ENCODE measurements at places on chromosomes 2 and 18.

GRCh38 chr2:14994721-14995120 is 362.2 kb downstream of the LRATD1 start:
- no peak overlapping the region for H3K4me3 ChIP-seq
- H3K27ac ChIP-seq, result no peak overlapping the region
- H3K36me3 ChIP-seq, result no peaks in the 10 kb centered on the region
- no peak for DNase-seq

DNA sequence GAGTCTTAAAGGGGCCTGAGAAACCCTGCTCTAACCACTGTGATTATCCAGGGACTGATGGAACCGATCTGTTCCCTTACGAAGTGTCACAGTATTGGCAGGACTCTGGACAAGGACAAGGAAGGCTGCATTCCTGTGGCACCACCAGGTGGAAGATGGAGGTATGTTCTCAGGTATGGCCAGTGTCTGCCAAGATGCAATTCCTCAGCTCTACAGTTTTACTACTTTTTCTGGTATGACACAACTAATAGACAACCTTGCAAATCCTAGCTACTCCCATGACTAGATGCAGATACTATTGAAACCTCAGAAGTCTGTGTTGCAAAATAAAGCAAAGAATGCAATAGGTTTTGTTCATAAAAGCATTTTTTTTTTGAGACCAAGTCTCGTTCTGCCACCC is 14.6 kb downstream of the RAB31 start:
- DNase-seq, result no peak
- no peaks in the 10 kb centered on the region for H3K36me3 ChIP-seq
- H3K4me1 ChIP-seq, result no peaks in the 10 kb centered on the region
- H3K27me3 ChIP-seq, result peaks cover 4% of the 10 kb centered on the region

- peaks cover 30% of the 10 kb centered on the region for H3K4me1 ChIP-seq
- no peaks in the 10 kb centered on the region for H3K36me3 ChIP-seq
- peak overlapping the region; percentile 83 for H3K4me3 ChIP-seq
- H3K27ac ChIP-seq, result no peak overlapping the region
Observed at GRCh38 chr2:24047703-24048033, 477 bp upstream of the WDCP start.

GRCh38 chr2:142545036-142545435 is 332.4 kb upstream of the KYNU start:
- H3K4me3 ChIP-seq, result no peak overlapping the region
- no peaks in the 10 kb centered on the region for H3K36me3 ChIP-seq
- H3K27me3 ChIP-seq, result no peaks in the 10 kb centered on the region
- no peak for DNase-seq
- H3K27ac ChIP-seq, result no peak overlapping the region

DNA sequence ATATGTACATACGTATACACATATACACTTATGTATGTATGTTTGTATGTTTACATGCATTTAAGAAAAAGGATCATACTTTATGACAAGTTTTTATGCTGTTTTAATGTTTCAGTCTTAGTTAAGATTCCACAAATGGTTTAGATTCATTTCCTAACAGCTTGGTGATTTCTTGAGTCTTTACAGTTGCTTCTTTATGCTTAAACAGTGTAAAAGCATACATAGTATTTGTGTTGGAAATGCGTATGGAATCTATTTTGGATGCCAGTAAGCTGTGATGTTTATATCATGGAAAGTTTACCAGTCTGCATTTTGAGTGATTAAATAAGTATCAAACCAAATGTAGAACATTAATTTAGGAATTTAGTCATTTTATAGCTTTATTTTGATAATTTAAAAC is 55.4 kb downstream of the AGFG1 start:
- peaks cover 56% of the 10 kb centered on the region for H3K36me3 ChIP-seq
- H3K4me1 ChIP-seq, result no peaks in the 10 kb centered on the region
- H3K27me3 ChIP-seq, result no peaks in the 10 kb centered on the region
- DNase-seq, result no peak
- H3K27ac ChIP-seq, result no peak overlapping the region
- no peak overlapping the region for H3K4me3 ChIP-seq

- no peak overlapping the region for H3K27ac ChIP-seq
- H3K4me1 ChIP-seq, result peaks cover 2% of the 10 kb centered on the region
- no peaks in the 10 kb centered on the region for H3K36me3 ChIP-seq
- H3K4me3 ChIP-seq, result no peak overlapping the region
Observed at GRCh38 chr2:17822445-17823117, 6.3 kb downstream of the MSGN1 start.

GRCh38 chr2:216445501-216445900 is 33.2 kb downstream of the SMARCAL1 start:
- peaks cover 73% of the 10 kb centered on the region for H3K36me3 ChIP-seq
- DNase-seq, result no peak
- H3K27ac ChIP-seq, result no peak overlapping the region
- H3K4me3 ChIP-seq, result no peak overlapping the region
- H3K27me3 ChIP-seq, result no peaks in the 10 kb centered on the region
- H3K4me1 ChIP-seq, result no peaks in the 10 kb centered on the region

- H3K4me1 ChIP-seq, result no peaks in the 10 kb centered on the region
- H3K36me3 ChIP-seq, result no peaks in the 10 kb centered on the region
- no peak overlapping the region for H3K4me3 ChIP-seq
- no peaks in the 10 kb centered on the region for H3K27me3 ChIP-seq
- no peak overlapping the region for H3K27ac ChIP-seq
- no peak for DNase-seq
Observed at GRCh38 chr2:129775952-129776653, 203.4 kb upstream of the RAB6C start.

DNA sequence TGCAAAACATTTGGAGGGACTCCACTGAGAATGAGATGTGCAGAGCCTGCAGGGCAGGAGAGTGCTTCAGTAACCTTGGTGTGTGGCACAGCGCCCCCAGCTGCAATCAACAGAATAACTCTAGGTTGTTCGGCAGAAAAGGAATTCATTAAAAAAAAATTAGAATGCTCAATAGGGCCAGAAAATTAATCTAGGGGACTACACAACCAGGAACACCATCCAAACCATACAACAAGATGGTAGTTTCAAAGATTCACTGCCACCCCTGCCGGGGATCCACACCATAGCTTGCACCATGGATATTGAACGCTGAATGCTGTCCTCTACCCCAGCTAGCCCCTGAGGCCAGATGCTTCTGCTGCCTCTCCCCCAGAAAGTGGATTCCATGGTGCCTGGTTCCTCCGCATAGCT is 50.1 kb downstream of the THUMPD2 start:
- no peak for DNase-seq
- no peak overlapping the region for H3K4me3 ChIP-seq

GRCh38 chr2:122528958-122529705 is 773.7 kb downstream of the TSN start:
- H3K36me3 ChIP-seq, result no peaks in the 10 kb centered on the region
- no peaks in the 10 kb centered on the region for H3K4me1 ChIP-seq
- no peak for DNase-seq
- H3K27me3 ChIP-seq, result no peaks in the 10 kb centered on the region
- no peak overlapping the region for H3K4me3 ChIP-seq

GRCh38 chr2:215160081-215160480 is 21.7 kb upstream of the ABCA12 start:
- no peaks in the 10 kb centered on the region for H3K27me3 ChIP-seq
- H3K4me3 ChIP-seq, result no peak overlapping the region
- no peak for DNase-seq
- H3K36me3 ChIP-seq, result no peaks in the 10 kb centered on the region
- no peaks in the 10 kb centered on the region for H3K4me1 ChIP-seq

GRCh38 chr2:182132605-182133004 is 147.0 kb downstream of the PPP1R1C start:
- no peaks in the 10 kb centered on the region for H3K36me3 ChIP-seq
- H3K27me3 ChIP-seq, result no peaks in the 10 kb centered on the region
- no peak for DNase-seq

- H3K27ac ChIP-seq, result no peak overlapping the region
- peaks cover 30% of the 10 kb centered on the region for H3K4me1 ChIP-seq
Observed at GRCh38 chr18:48787203-48788151, 163.3 kb downstream of the SMAD7 start.

GRCh38 chr2:196873511-196873910 is 53.0 kb downstream of the PGAP1 start:
- H3K4me1 ChIP-seq, result no peaks in the 10 kb centered on the region
- no peak for DNase-seq
- peaks cover 4% of the 10 kb centered on the region for H3K36me3 ChIP-seq
- no peak overlapping the region for H3K27ac ChIP-seq

GRCh38 chr2:60125611-60126426 is 427.6 kb downstream of the BCL11A start:
- H3K36me3 ChIP-seq, result no peaks in the 10 kb centered on the region
- H3K27ac ChIP-seq, result no peak overlapping the region
- no peaks in the 10 kb centered on the region for H3K4me1 ChIP-seq
- DNase-seq, result no peak
- no peaks in the 10 kb centered on the region for H3K27me3 ChIP-seq

DNA sequence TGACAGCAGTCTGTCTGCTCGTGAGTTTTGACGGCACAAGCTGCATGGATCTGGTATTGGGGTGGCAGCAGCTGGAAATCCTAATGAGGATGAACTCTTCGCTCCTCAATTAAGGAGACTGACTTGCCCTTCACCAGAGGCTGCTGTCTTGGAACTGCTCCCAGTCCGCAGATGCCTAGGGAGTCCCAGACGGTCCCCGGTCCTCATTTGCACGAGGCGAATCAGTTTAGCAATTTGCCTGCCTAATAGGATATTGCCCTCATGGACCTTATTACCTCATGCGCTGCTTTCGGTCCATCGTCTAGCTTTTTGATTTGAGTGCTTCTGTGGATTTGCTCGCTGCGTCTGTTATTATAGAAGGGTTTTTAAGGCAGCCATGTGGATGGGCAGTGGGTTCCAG is 40.6 kb downstream of the ASAP2 start:
- no peaks in the 10 kb centered on the region for H3K36me3 ChIP-seq
- DNase-seq, result no peak
- H3K27ac ChIP-seq, result no peak overlapping the region
- H3K4me3 ChIP-seq, result no peak overlapping the region
